Ovary (tissue), 10 donors: ENCODE measurements at places on chromosomes 7 and 10. TPM values are rescaled to one million over a fixed set of nuclear protein-coding genes. Genes with fewer than 3 reads are reported as not detected.

DNA sequence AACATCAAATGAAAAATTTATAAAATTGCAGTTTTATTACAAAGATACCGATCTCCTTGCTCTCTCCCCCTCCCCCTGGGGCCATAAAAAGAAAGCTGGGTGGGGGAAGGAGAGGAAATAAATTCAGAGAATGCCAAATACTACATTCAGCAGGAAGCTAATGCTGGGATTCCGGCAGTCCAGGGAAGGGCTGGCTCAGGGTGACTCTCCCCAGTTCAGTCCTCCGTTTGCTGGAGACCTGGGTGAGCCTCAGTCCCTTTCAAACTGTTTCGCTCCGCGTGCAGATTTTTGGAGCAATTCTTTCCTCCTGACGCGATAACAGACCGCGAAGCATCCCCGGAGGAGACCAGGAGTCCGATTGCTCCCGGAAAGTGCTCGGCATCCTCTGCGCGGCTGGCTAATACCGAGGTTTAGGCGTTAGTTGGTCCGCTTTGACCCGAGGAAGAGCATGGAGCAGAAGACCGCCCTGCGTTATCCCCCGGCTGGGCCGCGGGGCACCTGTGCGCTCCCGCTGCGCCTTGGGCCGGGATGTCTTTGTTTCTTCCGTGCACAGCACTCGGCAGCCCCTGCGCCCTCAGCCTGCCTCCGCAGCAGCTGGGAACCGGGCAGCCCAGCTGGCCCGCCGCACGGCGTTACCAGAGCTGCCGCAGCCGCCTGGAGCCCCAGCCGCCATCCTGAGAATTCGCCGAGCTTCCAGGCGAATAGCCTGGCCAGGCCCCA lies 3.9 kb upstream of the HOXA2 start:
- peak; percentile 49 for DNase-seq

DGKB gene
- 0.18 TPM for polyA plus RNA-seq

- no peak for DNase-seq
These were observed 43.8 kb downstream of the ARL4A start for GRCh38 chr7:12731214-12731656.

CDH23 gene
- polyA plus RNA-seq = 10.9 TPM
